Right hindlimb (tissue), 1 donor: ENCODE measurements at places on chromosomes 4 and X.

DNA sequence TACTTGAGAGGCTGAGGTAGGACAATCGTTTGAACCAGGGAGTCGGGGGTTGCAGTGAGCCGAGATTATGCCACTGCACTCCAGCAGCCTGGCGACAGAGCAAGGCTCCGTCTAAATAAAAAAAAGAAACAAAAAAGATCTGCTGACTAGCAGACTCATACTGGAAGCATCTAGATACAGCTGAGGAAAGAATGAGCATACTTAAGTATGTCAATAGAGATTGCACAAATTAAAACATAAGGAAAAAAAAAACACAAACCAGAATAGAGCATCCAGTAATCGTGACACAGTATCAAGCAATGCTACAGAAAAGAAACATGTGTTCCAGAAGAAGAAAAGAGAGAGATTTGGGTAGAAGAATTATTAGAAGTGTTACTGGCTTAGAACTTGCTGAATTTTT lies 105.5 kb upstream of the SPOCK3 start:
- DNase-seq, result no peak

DNA sequence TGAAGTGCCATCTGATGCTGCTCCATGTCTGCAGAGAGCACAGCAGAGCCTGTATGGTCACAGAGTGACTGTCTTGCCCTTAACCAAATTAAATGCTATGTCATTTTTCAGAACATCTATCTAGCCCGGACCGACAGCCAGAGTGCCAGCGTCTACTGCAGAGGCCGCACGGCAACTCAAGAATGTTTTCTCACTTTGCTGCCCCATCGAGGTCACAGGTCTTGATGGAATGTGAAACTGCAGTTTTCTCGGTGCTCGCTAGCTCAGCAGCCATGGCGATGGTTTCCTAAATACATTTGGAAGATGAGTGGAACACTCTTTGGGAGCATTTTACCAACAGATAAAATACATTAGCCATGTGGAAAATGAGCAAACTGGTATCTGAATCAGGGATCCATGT lies 125.7 kb downstream of the ENPP6 start:
- no peak for DNase-seq

DNA sequence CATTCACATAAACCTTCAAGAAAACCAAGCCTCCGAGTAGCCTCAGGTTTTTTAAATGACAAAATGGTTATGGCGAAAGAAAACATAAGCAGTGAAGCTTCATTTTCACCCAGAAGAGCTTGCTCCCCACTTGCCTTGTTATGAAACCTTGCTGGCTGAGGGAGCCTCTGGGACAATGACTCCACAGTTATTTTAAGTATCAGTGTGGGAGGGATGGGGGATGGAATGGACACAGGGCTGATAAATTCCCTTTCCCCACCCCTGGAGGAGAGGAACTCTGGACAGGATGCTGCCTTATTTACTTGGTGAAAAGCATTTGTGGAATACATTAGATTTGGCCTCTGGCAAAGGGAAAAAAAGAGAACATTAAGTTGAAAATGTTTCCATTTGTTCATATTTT lies 220.7 kb upstream of the CNKSR2 start:
- DNase-seq, result peak; percentile 23

DNA sequence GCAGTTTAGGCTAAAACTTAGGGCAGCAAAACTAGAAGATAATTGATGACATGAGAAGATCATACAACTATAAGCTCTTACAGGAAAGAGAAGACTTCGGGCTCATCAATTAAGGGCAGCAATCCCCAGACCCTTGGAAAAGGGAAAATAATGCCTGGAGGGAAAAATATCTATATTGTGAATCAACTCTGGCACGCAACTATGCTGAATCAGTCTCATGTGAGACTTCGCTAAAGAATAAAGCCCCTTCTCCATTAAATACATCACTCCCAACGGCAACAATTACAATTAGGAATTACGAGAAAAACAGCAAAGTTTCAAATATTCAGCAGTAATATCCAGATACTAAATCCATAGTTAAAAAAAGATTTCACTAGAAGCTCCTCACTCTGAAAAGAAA lies 2016.8 kb upstream of the IGFBP7 start:
- no peak for DNase-seq

DNA sequence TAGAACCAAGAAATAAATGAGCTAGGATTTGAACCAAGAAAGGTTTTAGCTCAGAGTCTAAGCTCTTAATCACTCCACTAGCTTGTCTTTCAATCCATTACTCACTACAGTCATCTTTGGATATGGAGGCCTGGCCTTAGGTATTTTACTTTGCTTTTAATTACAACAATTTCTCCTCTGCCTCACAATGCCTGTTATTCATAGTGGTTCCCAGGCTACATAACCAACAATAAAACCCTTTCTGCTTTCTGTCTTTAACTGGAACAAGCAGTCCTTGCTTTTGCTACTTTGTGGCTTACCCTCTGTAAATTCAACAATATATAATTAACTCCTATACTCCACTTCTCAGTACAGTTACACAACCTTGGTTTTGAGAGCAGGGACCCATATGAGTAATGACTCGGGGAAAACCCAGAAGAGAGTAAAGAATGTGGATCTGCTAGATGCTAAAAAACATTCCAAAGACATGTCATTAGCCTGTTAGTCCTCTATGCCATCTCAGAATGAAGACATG lies 94.7 kb upstream of the NAP1L5 start:
- no peak for DNase-seq

DNA sequence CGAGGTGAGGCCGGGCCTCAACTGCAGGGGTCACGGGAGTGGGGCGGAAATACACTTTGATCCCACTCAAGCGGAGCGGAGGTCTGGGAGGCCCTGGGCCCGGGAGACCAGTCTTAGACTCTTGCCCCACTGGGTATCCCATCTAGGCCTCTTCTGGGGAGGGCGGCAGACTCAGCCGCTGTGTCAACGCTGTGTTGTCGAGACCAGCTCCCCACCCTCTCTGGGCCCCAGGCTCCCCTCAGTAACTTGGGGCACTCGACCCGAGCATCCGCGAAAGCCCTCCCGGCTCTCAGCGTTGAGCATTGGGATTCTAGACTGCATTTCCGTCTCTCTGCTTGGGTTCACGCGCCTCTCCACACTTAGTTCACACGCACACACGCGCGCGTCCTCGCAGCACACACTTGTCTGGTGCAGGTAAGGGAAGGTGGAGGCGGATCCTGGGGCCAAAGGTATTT lies 1.7 kb downstream of the NKX3-2 start:
- no peak for DNase-seq

DNA sequence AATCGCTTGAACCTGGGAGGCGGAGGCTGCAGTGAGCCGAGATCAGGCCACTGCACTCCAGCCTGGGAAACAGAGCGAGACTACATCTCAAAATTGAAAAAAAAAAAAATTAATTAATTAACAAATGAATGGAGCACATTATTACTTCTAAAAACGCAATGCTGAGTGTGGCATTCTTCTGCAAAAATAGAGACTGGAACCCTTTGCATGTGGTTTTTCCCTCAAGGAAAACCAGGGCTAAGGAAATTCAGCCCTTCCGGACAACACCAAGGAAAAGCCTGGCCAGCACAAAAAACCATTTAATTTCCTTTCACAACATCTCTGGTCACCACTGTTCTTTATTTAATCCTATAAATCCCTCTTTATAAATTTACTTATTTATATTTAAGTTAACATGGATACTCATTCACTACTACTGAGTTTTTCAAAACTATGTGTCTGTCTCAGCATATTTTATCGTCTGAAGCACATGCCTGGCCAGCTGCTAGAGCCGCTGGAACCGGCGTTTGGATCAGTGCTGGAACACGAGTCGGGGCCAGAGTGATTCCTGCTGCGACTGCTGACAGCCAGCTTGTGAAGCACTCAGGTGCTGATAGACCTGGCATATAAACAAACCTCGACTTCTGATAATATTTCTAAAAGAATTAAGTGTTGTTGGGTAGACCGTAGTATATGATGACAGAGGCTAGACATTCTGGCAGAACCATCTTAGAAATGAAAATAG lies 84.5 kb upstream of the WWC2 start:
- DNase-seq, result peak; percentile 68

- DNase-seq, result no peak
Measured at GRCh38 chrX:133294126-133294525, 76.0 kb upstream of the TFDP3 start.

DNA sequence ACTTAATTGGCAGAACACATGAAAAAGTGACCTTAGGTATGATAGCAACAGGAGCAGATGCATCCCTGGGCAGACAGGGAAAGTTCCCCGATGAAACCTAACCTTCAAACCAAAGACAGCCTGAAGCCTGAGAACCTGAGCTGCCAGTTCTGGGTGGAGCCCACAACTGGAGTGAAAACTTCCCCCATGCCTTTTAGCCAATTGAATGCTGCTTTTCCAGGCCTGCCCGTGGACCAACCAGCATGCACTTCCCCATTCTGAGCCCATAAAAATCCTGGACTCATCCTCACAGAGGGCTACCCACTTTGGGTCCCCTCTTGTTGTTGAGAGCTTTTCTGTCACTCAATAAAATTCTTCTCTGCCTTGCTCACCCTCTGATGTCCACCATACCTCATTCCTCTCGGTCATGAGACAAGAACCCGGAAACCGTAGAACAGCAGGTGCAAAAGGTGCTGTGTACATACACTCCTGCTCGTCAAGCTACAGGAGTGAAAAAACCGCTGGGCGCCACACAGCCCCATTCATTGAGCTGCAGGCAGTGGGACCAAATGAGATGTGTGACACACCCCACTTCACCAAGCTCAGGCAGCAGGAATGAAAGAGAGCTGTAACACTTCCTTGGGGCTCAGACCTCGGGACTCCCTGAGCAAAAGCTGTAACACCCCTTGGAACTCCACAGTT lies 13.9 kb upstream of the SLC7A11 start:
- no peak for DNase-seq

- DNase-seq, result no peak
Measured at GRCh38 chrX:42680666-42681065, 97.3 kb downstream of the PPP1R2C start.
